ENCODE measurements at places on chromosomes 7 and 10.
A peak's percentile ranks its signal among the peaks of the same experiment; 100 is the strongest.

GRCh38 chr7:125098377-125098970 is 168.8 kb upstream of the POT1 start:
- no peak for DNase-seq

DNA sequence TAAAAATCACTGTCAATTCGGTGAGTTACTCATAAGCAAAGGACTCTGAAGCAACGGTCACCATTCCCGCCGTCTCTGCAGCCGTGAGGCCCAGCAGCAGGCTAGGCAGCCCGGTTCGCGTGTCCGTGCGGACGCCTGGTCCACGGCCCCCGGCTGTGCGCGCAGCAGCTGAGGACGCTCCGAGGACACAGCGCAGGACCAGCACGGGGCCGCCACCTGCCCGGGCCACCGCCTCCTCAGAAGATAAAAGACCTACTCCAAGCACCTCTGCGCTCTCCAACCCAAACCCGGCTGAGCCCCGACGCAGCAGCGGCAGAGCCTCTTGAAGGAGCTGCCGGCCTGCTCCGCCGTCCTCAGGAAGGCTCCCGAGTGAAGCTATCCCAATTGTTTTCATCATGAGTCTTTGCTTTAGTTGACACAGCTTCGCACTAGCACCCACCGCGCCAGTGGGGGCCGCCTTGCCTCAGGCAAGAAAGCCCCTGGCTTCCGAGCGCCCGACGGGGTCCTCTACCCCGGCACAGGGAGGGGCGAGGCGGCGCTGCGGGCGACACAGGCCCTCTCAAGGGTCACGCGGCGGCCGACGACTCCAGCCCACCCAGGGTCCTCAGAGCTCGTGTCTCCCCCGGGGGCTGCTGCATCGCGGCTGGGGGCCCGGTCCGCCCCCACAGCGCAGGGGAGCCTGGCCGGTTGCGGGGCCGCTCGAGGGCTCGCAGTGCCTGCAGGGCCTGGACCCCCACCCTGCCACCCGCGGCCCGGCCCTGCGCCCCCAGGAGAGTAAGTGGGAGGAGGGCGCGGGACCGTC is 16.9 kb upstream of the GPR146 start:
- no peak for DNase-seq

DNA sequence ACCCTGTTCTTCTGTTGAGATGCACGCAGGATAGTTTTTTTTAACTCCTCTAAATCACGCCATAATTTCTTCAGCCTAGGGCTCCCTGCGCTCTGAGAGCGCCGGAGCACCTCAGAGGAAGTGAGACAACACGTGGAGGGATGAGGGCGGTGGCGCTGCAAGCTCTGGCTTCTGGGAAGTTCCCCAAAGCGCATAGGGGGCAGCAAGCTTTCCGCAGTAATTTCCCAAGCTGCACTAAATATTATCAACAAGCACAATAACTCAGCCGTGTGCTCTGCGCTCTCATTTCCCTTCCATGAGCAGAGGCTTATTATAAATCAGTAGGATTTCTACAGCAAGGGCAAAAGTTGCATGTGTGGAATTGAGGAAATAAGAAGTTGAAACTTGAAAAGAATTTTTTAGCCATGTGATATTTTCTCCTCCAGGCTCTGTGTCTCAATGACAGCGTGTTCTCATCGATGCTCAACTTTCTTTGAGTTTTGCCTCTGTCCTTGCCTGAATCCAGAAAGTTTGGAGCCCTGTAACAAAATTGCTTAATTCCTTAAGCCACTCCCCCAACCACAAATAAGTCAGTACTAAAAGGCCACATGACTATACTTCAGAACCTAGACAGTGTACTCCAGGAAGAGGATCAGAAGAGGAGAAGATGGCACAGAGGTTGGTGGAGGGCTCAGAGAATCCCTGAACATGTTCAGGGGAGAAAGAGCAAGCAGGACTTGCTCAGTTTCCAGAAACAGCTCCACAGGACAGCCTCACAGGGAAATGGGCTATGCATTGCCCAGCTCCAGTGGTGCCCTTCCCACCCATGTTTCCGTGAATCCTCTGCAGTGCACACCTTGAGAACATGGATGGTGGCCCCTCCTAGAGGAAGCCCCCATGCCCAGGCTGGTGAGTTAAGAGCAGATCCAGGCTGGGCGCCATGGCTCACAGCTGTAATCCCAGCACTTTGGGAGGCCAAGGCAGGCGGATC is 221.5 kb upstream of the GHITM start:
- DNase-seq = peak; percentile 63

DNA sequence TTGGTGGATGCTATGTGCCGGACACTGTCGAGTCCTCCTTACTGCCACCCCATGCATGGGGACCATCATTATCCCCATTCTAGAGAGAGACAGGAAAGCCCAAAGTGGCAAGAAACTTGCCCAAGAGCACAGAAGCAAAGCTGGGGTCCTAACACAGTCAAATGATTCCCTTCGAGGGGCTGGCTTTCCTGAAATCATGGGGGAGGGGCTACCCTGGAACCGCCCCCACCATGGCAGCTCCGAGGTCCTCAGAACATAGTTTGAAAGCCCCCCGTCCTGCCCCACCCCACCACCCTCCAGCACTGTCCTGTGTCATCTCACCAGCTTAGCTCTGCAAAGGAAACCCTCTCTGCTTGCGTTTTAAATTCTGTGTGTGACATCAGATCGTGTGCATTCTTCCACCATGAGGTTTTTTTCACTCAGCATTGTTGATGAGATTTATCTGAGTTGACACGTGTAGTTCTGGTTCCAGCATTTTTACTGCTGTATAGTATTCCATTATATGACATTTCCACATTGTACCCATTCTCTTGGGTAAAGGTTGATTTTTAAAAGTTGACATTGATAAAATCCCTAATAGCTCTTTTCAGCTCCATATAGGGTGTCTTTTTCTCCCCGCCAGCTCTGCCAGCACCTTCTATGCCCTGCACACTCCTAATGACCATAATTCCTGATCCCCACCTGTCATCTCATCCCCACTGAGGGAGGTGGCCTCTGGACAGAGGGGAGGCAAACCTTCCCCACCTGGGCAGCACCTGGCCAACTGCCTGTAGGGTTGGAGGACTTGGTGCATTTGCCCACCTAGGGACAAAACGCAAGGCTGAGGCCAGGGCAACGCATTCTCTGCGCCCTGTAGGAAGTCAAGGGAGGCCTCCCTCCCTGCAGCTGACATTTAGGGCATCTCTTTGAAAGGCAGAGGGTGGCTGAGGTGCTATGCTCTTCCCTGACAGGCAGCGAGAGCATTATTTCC is 100.2 kb upstream of the GPR26 start:
- DNase-seq = no peak

GRCh38 chr7:7720193-7720592 is 1.8 kb upstream of the RPA3 start:
- DNase-seq = no peak

GRCh38 chr7:102891693-102892261 is 21.0 kb upstream of the LRRC17 start:
- no peak for DNase-seq

- DNase-seq = no peak
These were observed 70.3 kb downstream of the VWA2 start for GRCh38 chr10:114309364-114309651.

DNA sequence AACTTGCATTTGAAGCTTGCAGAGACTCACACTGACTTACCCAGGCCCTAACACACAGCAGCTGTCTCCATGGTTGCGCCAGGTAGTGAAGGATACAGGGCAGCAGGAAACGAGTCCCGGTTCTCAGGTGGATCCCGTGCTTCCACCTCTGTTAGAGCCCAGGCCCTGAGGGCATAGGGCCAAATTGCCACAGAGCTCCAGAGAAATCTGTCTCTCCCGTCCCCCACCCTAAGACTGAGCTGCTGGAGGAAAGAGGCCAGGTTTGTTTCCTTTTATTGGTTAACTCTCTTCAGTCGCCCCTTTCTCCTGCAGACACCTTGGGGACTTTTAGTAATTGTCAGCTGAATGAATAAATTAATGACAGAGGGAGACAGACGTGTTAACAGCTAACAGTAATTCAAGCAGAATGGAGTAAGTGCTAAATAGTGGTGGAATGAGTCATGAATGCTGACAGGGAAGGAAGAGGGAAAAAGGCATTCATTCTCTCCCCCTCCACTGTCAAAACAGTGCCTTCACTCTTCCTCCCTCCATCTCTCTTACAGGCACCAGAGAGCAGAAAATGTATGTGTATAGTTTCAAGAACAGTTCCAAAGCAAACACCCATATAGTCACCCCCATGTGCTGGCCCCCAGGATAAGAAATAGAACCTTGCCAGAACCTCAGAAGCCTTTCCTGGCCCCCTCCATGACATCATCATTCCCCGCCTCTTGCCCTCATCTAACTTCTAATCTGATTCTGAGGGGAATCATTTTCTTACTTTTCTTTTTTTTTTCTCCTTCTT is 16.8 kb upstream of the DLG5 start:
- DNase-seq = no peak

DNA sequence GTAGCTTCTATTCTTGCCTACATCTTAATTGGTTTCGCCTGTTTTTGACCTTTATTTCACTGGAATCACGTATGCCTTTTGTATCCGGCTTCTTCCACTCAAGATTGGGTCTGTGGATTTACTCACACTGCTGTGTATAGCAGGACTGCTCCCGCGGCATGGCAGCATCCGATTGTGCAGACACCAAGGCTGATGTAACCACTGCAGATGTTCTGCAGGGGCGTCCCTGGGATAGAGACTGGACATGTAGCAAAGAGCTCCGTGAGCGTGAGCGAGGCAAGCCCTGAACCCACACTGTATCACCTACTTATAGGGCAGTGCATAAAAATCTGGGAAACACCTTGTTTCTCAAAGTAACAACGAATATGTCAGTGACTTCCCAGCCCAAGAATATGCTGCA is 11.4 kb upstream of the IDI2 start:
- DNase-seq = no peak

DNA sequence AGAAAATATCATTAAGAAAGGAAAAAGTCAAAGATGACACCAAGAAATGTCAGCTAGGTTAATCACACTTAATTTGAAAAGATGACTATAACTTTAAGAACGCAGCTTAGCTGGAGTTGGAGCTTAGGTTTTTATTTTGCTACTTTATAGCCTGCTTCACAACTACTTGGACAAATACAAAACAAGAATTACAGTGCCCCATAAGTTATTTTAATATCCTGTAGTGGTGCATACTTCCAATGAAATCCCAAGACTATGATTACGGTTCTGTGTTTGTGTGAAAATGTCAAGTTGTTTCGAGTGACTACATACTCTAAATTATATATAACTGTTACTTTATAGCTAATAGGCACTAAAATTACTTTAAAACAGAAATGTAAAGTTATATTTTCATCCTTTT is 244.6 kb upstream of the MGMT start:
- no peak for DNase-seq

DNA sequence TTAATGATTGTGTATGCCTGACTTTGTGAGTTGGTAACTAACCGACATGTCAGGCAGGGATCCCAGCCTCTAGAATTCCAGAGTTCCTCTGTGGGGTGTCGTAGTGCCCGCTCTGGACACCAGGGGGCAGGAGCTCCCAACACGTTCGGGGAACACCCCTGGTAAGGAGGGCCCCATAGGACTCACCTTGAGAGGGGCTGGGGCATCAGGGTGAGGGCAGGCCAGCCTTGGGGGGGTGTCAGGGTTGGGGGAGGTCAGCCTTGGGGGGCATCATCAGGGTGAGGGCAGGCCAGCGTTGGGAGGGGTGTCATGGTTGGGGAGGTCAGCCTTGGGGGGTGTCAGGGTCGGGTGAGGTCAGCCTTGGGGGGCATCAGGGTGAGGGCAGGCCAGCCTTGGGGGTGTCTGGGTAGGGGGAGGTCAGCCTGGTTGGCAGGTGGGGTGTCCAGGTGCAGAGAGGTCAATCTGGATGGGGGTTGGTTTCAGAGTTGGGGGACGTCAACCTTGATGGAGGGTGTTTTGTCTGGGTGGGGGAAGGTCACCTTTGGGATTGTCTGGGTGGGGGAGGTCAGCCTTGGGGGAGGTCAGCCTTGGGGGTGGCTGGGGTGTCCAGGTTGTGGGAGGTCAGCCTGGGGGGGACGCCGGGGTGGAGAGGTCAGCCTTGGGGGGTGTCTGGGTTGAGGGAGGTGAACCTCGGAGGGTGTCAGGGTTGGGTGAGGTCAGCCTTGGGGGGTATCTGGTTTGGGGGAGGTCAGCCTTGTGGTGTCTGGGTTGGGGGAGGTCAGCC is 45.6 kb upstream of the SUN1 start:
- peak; percentile 82 for DNase-seq

DNA sequence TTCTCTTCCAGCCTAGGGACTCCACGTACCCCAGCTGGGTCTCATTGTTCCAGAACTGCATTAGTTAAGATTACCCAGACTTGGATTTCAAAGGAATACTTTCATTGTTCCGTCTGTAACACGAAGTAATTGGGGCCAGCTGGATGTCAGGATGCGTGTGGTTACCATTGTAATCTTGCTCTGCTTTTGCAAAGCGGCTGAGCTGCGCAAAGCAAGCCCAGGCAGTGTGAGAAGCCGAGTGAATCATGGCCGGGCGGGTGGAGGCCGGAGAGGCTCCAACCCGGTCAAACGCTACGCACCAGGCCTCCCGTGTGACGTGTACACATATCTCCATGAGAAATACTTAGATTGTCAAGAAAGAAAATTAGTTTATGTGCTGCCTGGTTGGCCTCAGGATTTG is 21.0 kb downstream of the LRRC17 start:
- DNase-seq = peak; percentile 70

- DNase-seq = no peak
These were observed 563.6 kb downstream of the SUGCT start for GRCh38 chr7:40698214-40698920.

DNA sequence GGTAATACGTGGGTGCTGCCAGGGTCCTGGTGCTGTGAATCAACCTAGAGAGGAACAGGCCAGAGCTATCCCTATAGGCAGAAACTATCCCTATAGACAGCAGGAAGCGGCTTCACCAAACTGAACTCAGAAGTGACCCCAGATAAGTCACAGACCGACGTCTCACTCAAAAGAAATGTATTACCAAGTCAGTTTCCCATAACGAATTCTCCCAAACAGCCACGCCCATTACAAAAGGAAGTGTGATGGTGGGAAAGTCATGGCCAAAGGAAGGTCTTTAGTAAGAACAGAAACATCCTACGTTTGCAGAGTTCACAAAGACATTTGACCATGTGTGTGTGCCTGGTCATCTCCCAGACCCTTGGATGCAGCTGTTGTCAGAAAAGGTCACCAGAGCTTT is 470.8 kb upstream of the ADARB2 start:
- DNase-seq = no peak
